ENCODE measurements at places on chromosomes 7 and 10. TPM values are rescaled to one million over a fixed set of nuclear protein-coding genes. Genes with fewer than 3 reads are reported as not detected.

The GPR26 gene
- total RNA-seq: not detected

The ADRB1 gene
- total RNA-seq: not detected

The FGFR2 gene
- total RNA-seq: under 0.01 TPM

The CCDC7 gene
- total RNA-seq: 18.0 TPM

The OR2A1 gene
- not detected for total RNA-seq

The NPSR1 gene
- not detected for total RNA-seq

The SPDYE1 gene
- under 0.01 TPM for total RNA-seq

The SMC3 gene
- 20.5 TPM for total RNA-seq

The RSU1 gene
- 27.0 TPM for total RNA-seq

The H2BK1 gene
- not detected for total RNA-seq

The LIPF gene
- not detected for total RNA-seq

The TRIM50 gene
- not detected for total RNA-seq

The PPP1R9A gene
- 0.60 TPM for total RNA-seq

The C10orf67 gene
- total RNA-seq: not detected

The WBP1L gene
- 26.5 TPM for total RNA-seq

The MBL2 gene
- total RNA-seq: not detected

The FAM25G gene
- total RNA-seq: not detected

The AIMP2 gene
- 26.4 TPM for total RNA-seq

The DPYSL4 gene
- 2.7 TPM for total RNA-seq

The CFTR gene
- not detected for total RNA-seq

The SDK1 gene
- 1.4 TPM for total RNA-seq

The FEZF1 gene
- not detected for total RNA-seq

The GPNMB gene
- 264 TPM for total RNA-seq

The PVRIG gene
- total RNA-seq: not detected

The PNLIPRP2 gene
- total RNA-seq: not detected

The FBXL13 gene
- total RNA-seq: 2.1 TPM

The ZNF438 gene
- total RNA-seq: 3.3 TPM

The ASZ1 gene
- not detected for total RNA-seq

The PSPH gene
- total RNA-seq: 22.1 TPM

The EMX2 gene
- not detected for total RNA-seq

The WAC gene
- total RNA-seq: 29.4 TPM

The ZNF365 gene
- 0.94 TPM for total RNA-seq

The PKD2L1 gene
- total RNA-seq: not detected

The GPRIN2 gene
- not detected for total RNA-seq

The OPALIN gene
- total RNA-seq: not detected

The ATAD1 gene
- total RNA-seq: 29.6 TPM

The OR2A12 gene
- total RNA-seq: not detected

The ELN gene
- 6.5 TPM for total RNA-seq

The TMEM213 gene
- total RNA-seq: not detected

The TMEM196 gene
- total RNA-seq: not detected

The CNPY1 gene
- total RNA-seq: not detected

The STEAP2 gene
- 32.4 TPM for total RNA-seq

The GRM3 gene
- not detected for total RNA-seq

The HOXA11 gene
- total RNA-seq: 0.16 TPM

The FOXK1 gene
- 18.4 TPM for total RNA-seq

The MAGI2 gene
- total RNA-seq: 12.8 TPM

The TAS2R39 gene
- total RNA-seq: not detected

The MSS51 gene
- total RNA-seq: 1.1 TPM

The NKX2-3 gene
- total RNA-seq: not detected

The NYAP1 gene
- 2.0 TPM for total RNA-seq

The NODAL gene
- total RNA-seq: not detected

The PODXL gene
- total RNA-seq: 0.17 TPM

The YKT6 gene
- 45.6 TPM for total RNA-seq

The SPDYE11 gene
- not detected for total RNA-seq

The LIPM gene
- not detected for total RNA-seq

The NPC1L1 gene
- 0.09 TPM for total RNA-seq

The FZD8 gene
- 6.0 TPM for total RNA-seq

The TMEM178B gene
- total RNA-seq: under 0.01 TPM

The MKX gene
- total RNA-seq: not detected
